ENCODE measurements at places on chromosomes 12 and 14.

DNA sequence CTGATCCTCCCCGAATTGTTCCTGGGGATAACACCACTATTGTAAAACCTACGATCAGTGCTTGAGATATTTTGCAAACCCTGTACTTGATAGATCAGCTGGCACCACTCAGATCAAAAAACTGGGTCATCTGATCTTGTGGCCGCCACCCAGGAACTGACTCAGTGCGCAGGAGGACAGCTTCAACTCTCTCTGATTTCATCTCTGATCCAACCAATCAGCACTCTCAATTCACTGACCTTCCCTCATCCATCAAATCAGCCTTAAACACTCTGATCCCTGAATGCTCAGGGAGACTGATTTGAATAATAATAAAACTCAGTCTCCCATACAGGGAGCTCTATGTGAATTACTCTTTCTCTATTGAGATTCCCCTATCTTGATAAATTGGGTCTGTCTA is 4.2 kb upstream of the XPOT start:
- DNase-seq = no peak

- no peak for DNase-seq
These were observed 8.5 kb upstream of the CDC42BPB start for GRCh38 chr14:103065861-103066260.

DNA sequence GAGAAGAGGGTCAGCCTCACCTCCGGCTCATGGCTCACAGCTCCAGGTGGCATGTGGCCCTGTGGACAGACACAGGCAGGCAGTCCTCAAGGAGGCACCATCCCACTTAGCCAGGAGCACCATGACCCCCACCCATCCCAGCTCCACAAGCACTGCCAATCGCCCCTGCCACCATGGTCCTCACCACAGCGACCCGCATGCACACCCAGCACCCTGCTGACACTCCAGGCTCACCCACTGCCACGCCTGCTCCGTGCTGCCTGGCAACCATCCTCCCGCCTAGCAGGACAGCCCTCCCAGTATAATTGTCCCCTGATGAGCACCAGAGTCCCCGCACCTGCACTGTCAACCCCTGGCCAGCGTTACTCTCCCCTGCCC is 50.9 kb downstream of the TRPV4 start:
- DNase-seq = no peak

GRCh38 chr14:71143381-71144290 is 236.4 kb downstream of the PCNX1 start:
- no peak for DNase-seq

DNA sequence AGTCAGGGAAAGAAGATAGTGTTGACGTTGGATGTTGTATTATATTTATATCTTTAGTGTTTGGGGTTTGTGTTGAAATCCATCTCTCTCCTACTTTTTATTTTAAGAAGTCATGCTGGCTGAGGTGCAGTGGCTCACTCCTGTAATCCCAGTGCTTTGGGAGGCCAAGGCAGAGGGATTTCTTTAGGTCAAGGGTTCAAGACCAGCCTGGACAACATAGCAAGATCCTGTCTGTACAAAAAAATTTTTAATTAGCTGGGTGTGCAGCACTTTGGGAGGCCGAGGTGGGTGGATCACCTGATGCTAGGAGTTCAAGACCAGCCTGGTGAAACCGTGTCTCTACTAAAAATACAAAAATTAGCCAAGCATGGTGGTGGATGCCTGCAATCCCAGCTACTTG is 23.9 kb downstream of the A2ML1 start:
- DNase-seq = no peak

DNA sequence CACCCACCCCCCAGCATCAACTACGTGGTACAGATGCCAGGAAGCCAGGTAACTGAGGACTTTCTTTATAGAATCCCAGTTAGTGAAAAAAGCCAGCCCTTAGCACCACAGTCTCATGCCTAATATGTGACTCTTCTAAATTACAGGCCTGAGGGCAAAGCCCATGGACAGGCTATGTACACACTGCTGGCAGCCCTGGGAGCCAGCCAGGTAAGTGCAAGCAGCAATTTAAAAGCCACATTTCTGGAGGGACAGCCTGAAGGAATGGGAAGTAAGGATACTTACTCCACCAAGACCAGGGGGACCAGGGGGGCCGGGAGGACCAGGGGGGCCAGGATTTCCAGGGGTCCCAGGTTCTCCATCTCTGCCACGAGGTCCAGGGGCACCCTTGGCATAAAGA is 7.0 kb downstream of the COL2A1 start:
- no peak for DNase-seq

DNA sequence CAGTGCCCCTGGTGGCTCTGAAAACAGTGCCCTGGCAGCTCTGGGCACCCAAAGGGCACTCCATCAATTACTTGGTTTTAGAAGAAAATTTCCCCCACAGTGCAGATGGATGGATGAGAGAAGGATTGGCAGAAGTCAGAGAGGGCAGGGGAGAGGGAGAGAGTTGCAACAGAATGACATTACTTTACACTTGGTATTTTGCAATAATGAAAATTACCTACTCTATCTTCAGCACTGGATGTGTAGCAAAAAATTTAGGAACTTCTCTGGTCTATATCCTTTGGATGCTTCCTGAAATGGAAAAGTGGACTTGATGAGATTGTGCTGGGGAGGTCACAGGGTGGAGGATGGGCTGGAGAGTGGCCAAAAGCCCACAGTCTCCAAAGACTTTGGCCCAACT is 193.2 kb downstream of the CHST11 start:
- DNase-seq = no peak

DNA sequence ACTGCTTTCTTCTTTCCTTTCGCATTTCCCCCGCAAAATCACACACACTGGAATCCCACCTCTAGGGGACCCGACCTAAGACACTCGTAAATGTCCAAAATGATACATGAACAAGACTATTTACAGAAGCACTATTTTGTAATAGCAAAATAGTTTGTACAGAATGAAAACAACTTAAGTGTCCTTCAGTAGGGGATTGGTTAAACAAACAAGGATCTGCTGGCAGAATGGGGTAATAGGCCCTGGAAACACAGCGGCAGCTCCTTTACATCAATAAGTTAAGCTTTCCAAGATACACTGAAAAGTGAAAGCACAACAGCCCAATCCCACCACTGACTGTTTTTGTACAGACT is 48.8 kb downstream of the LTBP2 start:
- DNase-seq = no peak

- no peak for DNase-seq
These were observed 1012.1 kb downstream of the BCL11B start for GRCh38 chr14:98259881-98260280.

GRCh38 chr12:77486872-77487271 is 343.8 kb upstream of the NAV3 start:
- DNase-seq = no peak

DNA sequence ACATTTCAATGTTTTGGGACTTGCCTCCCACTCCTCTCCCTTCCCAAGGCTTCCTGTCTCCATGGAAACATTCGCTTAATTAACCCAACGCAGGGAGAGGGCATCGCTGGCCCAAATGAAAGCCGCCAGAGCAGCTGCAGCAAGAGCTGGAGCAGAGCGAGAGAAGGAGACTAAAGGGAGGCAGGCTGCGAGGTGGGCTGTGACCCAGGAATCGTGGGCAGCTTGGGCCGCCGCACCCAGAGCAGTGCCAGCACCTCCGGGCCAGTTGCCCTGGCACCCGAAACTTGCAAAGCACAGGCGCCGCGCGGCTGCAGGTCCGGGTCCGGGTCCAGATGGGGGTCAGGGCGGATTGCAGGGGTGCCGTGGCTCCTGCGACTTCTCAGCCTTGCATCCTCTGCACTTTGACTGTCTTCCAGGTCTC is 43.5 kb upstream of the PTPRQ start:
- no peak for DNase-seq

- no peak for DNase-seq
These were observed 141.1 kb upstream of the NAV3 start for GRCh38 chr12:77689510-77690086.

- no peak for DNase-seq
These were observed 512 bp downstream of the PDE1B start for GRCh38 chr12:54549774-54550451.

- no peak for DNase-seq
These were observed 723.8 kb downstream of the BCL11B start for GRCh38 chr14:98548071-98548686.

- no peak for DNase-seq
These were observed 35.2 kb downstream of the RNFT2 start for GRCh38 chr12:116773276-116773731.

DNA sequence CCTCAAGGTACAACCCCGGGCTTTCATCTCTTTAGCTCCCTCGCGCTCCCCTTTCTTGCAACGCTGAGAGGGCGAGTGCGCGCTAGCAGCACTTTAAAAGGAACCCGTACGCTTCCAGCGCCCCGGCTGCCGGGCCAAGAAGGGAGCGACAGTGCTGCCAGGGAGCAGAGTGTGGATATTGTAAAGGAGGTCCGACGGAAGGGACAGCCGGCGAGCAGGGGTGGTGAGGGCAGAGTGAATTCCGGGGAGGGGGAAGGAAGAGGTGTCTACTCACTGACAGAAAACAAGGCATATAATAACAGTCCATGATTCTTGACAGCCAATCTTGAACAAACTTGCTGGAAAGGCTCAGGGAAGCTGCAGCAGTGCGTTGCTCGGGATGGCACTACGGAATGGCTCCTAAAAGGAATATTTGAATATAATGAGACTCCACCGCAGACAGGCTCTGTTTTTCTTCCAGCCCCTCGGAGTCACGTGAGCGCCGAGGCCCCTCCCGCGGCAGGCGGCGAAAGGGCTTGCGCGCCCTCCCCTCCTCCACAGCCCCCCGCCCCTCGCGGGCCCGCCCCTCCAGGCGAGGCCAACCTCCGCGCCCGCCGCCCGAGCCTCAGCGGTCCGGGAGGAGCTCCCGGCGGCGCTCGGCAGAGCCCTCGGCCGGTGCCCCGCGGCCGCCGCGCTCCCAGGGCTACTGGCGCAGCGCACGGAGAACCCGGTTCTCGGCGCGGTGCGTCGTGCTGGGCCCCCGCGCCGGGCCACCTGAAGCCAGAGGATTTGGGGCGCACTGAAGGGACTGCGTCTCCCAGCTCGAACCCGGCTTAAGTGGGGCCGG is 3.4 kb downstream of the BMP4 start:
- peak; percentile 48 for DNase-seq

GRCh38 chr12:82954572-82954971 is 267.9 kb downstream of the TMTC2 start:
- DNase-seq = no peak

DNA sequence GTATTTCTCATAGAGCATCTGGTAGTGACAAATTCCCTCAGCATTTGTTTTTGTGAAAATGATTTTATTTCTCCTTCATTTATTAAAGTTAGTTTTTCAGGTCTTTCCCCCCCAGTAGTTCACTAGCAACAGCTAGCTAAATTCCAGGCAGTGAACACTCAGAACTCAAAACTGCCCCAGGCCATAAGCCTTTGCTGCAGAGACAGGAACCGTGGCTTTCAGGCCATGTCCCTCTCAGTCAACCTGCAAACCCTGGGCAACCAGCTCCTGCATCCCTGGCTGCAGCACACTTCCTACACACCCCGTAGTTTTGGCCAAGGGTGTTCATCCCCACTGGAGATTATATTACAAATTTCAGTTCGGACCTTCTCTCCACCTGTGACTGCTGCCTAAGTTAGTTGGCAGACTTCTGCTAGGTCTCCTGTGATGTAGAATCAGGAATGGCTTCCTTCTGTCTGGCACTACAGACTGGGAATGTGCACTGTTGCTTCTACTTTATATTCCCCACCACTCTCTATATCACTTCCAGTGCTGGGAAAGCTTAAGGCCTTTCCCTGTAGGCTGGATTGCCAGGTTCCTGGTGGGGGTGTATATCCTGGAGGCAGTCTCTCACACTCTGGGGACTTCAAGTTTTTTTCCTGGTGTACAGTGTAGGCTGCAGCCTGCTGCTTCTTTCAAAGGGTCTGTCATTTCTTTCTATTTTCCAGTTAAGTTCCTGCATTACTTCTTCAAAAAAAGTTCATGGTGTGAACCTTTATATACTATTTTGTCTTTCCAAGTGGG is 924.4 kb upstream of the LRFN5 start:
- no peak for DNase-seq

DNA sequence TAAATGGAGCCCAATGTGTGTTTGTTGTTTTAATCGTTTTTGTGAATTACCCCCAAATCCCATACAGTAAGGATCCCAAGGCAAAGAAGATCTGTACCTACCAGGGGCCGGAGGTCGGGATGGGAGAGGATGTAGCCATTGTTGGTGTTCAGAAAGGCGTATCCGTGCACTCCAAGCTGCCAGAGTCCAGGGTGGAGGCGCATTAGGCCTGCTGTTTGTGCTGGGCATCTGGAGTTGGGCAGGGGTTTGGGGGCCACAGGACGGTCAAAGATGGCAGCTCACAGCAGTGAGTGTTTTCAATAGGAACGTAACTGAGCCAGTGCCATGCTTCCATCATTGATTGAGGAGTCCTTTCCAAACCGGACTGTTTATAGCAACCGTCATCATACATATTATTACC is 40.2 kb downstream of the CACNA2D4 start:
- DNase-seq = no peak

DNA sequence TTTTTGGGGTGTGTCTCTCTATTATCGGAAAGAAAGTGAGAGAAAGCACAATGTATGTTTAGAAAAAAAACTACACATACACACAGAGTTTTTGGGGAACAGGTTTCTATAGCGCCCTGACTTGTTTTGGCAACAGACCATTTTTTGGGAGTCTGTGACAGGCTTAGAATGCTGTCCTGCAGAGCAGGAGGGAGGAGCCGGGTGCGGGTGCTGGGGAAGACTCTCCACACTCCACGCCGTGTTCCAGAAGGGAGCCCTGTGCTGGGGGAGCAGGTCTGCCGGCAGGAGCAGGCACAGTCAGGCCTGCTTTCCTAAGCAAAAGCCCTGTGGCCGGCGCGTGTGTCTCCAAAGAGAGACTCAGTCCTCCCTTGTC is 26.5 kb downstream of the CD9 start:
- no peak for DNase-seq

- no peak for DNase-seq
These were observed 10.0 kb upstream of the GPRC5A start for GRCh38 chr12:12881151-12881909.

- no peak for DNase-seq
These were observed 298.1 kb upstream of the RTL1 start for GRCh38 chr14:101201535-101202151.

GRCh38 chr12:50597200-50598195 is 92.7 kb downstream of the DIP2B start:
- no peak for DNase-seq

- DNase-seq = no peak
These were observed 644 bp downstream of the NAB2 start for GRCh38 chr12:57089271-57090245.

Measured in NCI-H774 (cell line).